ENCODE measurements at places on chromosomes 2 and 18.

- no peak for DNase-seq
These were observed 11.4 kb downstream of the RAB31 start for GRCh38 chr18:9719421-9719981.

DNA sequence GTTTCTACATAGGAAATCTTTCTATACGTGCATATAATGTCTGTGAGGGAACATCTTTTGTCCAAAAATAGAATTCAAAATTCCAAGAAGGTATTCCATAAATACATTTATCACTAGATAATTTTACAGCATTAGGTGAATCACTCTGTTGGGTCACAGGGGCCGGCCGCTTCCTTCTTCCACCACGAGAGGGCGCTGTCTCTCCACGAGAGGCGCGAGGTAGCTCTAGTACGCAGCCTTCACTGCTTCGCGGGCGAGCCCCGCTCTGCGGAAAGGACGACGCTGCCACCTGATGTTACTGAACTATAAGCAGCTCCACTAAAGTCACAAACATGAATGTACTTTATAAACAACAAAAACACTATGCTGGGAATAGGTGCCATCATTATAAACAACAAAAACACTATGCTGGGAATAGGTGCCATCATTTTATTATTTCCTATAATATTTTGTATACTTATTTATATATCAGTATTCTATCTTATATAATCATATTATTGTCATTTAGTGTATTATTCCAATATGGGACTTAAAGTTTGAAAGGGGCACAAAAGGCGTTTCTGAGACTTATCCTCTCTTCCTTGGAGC is 69.4 kb upstream of the REV1 start:
- peak; percentile 58 for DNase-seq

GRCh38 chr2:230161184-230161583 is 58.6 kb downstream of the SP110 start:
- no peak for DNase-seq

DNA sequence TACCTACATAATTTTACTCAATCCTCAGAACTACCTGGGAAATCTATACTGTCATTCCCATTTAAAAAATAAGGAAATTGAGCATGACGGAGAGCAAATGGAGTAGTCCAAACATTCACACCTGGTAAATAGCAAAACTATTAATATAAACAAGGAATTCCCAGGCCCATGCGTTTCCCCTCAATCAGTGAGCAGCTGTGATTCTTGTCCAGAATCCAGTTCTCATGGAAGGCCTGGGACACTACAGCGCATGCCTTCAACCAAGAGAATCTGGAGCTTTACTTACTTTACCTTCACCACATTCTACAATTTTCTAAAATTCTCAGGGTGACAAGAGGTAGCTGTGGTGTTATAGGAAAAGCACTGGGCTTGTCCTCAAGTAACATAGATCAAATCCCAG is 259.0 kb downstream of the LRATD1 start:
- DNase-seq: no peak

DNA sequence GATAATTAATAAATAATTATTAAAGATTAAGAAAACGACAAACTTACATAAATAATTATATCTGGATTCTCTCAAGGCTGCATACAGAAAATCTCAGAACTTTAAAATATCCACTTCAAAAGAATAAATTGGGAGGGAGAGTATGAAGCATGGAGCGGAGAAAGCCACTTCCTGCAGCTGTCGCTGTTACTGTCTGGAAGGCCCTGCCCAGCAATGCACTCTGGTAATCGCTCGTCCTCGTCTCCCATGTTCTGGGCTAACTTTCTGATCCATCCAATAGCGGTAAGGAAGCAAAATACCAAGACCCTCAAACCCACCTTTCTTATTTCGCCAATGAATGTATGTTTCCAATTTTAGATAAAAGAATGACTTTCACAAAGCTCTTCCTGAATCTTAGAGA is 26.7 kb downstream of the CYRIA start:
- DNase-seq: no peak

- DNase-seq: no peak
These were observed 8.8 kb upstream of the WNT6 start for GRCh38 chr2:218850796-218851195.

DNA sequence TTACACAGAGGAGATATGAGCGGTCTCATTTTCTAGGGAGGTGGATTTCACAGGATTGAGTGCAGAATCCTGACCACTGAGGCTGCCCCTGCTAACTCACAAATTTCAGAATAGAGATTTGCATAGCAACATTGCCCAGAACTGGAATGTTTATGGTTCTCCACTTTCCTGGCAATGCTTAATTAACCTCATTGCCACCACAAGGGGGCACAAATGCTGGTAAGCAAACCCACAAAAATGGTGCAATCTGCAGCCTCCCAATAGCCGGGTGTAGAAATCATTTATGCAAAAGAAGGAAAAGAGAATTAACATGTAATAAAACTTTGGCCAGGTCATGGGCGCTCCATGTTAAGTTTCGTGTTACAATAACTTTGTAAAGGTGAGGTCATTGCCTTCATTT is 112.4 kb downstream of the CYRIA start:
- DNase-seq: no peak

DNA sequence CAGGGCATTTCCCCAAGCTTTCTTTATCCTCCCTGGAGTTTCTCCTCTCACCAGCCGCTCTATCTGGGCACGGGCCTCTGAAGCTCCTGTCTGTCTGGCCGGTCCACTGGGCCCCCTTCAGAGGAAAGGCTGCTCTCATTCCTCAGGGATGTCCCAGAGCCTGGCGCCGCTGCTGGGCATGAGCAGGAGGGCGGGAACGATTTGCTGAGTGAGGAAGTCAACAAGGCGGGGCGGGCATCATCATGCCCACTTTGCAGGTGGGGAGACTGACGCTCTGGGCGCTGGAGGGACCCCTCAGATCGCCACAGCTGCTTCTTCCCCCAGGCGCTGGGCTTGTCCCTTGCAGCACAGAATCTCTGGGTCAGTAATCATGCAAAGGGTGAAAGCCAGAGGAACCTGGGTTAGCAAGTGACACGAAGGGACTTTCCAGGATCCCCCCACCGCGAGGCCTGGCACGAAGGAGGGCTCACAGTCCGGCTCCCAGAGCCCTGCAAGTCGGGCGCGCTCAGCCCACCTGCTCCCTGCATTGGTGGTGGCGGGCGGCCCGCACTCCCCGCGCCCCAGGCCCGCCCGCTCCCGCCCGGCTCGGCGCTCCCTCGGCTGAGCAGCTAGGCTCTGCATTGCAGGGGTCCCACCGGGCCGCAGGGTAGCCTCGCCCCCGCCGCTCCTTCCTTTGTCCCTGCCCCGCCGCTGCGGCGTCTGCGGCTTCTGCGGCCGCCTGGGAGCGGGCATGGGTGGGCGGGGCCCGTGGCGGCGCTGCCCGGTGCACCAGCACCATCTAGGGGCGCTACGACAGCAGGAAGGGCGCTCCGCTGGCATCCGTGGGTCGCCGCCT is 157.8 kb downstream of the CYRIA start:
- DNase-seq: peak; percentile 3

DNA sequence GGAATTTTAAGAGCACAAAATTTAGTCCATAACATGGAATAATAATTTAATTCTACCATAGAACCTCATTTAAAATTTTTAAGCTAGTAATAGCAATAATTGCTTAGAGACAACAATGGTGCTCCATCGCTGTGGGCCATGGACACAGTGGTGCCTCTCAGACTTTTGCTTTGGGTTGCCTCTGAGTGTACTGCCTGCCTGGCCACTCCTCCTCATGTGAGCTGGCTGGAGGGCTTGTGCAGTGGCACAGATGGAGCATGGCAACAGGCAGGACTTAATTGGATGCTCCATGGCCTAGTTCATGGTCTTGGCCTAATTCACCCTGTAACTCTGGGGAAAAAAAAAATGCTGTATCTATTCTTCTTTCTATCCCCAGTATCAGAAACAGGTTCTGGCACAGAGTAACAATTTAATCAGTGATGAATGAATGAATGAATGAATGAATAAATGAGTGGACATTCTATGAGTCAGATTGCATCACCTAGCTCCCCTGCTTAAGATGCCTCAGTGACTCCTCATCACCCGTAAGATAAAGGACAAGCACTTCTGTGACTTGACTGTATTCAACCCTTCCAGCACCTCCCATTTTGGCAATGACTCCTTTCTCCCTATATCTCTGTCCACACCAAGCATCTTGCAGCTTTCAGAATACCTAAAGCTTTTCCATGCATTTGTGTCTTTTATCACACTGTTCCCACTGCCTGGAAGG is 211.8 kb upstream of the SLC14A2 start:
- DNase-seq: no peak

DNA sequence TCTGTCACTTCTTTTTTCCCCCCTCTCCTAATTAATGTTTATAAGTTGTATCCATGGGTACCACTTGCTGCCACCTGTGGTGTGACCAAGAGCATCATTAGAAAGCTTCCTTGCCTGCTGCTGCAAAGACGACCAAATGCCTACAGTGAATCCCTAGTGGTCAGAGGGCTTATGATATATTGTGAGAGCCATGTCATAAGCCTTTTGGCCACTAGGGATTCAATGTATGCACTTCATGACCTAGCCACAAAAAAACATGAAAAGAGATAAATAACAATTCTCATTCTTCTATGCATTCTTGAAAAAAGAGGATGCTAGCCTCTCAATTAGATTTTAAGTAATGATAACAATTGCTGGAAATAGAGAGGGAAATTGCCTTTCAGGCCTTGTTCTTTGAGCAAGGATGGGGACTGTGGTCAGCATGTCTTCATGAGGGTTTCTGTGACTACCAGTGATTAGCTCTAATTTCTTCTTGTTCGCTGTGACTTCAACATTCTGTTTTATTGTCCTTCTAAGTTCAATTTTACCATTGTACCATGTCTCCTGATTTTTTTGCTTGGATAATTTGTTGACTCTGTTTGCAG is 435.3 kb downstream of the TGIF1 start:
- DNase-seq: no peak

DNA sequence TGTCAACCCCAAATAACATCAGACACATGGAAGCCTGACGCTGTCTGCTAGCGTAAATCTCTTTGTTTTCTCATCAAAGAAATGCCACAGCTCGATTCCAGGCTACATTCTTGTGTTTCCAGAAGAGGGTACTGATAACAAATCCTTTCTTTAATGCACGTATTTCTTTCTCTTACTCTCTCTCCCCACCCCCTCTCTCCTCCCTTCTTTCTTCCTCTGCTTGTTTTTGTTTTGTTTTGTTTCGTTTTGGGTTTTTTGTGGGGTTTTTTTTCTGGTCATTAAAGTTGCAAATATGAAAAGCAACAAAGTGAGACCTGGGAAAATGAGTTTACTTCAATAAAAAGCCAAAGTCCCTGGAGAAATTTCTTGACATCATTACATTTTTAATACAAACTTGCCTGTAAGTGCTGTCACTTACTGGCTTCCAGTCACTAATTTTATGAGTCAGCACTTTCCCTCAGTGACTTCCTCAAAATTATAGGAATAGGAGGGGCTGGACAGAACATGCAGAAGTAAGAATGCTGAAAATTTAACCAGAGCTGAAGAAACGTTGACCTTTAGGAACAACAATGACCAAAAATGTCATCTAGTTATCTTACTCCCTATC is 106.7 kb upstream of the NABP1 start:
- no peak for DNase-seq

- DNase-seq: no peak
These were observed 10.2 kb upstream of the TTC32 start for GRCh38 chr2:19911808-19912509.

GRCh38 chr2:236261452-236261851 is 2.8 kb downstream of the ASB18 start:
- no peak for DNase-seq

- no peak for DNase-seq
These were observed 528 bp upstream of the PPP4R3B start for GRCh38 chr2:55618025-55618274.

DNA sequence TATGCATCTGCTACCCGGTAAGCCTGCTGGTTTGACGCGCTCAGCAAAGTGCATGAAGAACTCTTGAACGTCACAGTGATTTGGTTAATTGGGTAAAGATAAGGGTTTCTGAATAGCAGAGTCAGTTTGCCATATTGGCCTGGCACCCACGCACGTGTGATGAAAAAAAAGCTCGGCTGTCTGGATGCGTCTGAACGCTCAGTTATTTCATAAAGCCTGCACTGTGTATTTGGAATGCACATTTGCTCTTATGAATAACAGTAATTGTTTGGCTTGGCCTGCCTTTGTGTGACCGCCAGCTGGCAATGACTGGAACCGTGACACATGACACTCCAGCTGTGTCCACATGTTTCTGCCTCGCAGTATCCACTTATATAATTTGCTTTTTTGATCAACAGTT is 129.2 kb upstream of the MEIS1 start:
- no peak for DNase-seq

- DNase-seq: no peak
These were observed 155.3 kb upstream of the CDH19 start for GRCh38 chr18:66759050-66759828.

GRCh38 chr2:14635391-14635871 is 2.9 kb downstream of the LRATD1 start:
- no peak for DNase-seq

DNA sequence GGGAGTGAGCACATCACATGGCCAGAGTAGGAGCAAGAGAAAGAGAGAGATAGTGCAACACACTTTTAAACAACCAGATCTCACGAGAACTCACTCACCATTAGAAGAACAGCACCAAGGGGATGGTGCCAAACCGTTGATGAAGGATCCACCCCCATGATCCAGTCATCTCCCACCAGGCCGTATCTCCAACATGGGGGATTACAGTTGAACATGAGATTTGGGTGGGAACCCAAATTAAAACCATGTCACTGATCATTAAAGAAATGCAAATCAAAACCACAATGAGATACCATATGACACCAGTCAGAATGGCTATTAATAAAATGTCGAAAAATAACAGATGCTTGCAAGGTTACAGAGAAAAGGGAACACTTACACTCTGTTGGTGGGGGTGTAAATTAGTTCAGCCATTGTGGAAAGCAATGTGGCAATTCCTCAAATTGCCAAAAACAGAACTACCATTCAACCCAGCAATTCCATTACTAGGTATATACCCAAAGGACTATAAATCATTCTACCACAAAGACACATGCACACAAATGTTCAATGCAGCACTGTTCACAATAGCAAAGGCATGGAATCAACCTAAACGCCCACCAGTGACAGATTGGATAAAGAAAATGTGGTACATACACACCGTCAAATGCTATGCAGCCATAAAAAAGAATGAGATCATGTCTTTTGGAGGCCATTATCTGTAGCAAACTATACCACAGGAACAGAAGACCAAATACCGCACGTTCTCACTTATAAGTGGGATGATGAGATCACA is 137.1 kb downstream of the COL6A3 start:
- DNase-seq: no peak

GRCh38 chr18:24016643-24017042 is 2.1 kb downstream of the TTC39C start:
- DNase-seq: no peak

DNA sequence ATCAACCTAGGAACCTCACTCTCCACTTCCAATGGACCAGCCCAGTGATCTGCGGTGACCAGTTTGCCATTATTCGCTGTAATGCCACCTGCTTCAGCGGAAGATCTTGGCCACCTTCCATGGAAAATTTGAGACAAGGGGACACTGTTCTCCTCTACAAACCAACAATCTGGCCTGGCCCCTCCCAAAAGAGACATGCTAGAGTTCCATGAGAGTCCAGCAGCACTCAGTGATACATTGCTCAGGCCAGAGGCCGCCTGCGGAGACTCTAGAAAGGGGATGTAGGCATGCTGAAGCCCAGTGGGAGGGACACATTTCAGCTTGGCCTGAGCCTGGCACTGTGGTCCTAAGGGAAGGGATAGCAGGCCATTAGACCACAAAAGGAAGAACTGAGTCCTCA is 58.3 kb downstream of the COL6A3 start:
- no peak for DNase-seq

- DNase-seq: no peak
These were observed 77.5 kb downstream of the GFPT1 start for GRCh38 chr2:69309351-69310110.

- DNase-seq: no peak
These were observed 462.5 kb upstream of the FSHR start for GRCh38 chr2:49616800-49617199.
